Thoracic aorta (tissue), 2 donors: ENCODE measurements at places on chromosomes 6 and 20. TPM values are rescaled to one million over a fixed set of nuclear protein-coding genes. Genes with fewer than 3 reads are reported as not detected.

- H3K4me1 ChIP-seq, result peaks cover 10% of the 10 kb centered on the region
- peaks cover 25% of the 10 kb centered on the region for H3K36me3 ChIP-seq
- peak overlapping the region; percentile 91 for H3K27ac ChIP-seq
- peak overlapping the region; percentile 94 for H3K4me3 ChIP-seq
Measured at GRCh38 chr6:43628393-43629103, 516 bp downstream of the GTPBP2 start.

DNA sequence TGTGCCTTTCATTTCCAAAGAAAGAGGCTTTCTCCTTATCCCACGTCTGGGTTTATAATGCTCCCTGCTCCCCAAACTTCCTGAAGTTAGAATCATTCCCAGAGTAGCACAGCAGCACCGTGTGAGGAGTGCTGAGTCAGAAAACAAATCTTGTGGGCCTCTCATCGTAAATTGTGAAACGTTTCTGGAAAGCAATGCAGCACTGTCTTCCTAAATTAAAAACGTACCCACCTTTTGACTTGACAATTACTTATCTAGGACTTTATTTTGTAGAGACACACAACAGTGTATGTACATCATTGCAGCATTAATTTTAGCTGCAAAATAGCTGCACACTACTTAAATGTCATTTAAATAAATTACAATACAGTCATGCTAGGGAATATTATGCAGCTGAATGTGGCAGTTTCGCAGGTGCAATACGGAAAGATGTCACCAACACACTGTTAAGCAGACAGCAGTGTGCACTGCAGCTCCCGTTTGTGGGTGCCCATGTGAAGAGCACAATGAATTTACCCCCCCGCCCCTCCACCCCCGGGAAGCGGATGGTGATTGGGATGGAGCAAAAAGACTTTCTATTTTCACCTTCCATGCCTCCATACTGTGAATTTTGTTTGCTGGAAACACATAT, 30.8 kb downstream of the RRBP1 start:
- no peak overlapping the region for H3K27ac ChIP-seq
- H3K4me3 ChIP-seq, result no peak overlapping the region
- no peaks in the 10 kb centered on the region for H3K27me3 ChIP-seq
- no peaks in the 10 kb centered on the region for H3K36me3 ChIP-seq
- peaks cover 16% of the 10 kb centered on the region for H3K4me1 ChIP-seq
- no peak for DNase-seq

- H3K27me3 ChIP-seq, result no peaks in the 10 kb centered on the region
- no peak overlapping the region for H3K27ac ChIP-seq
- no peaks in the 10 kb centered on the region for H3K4me1 ChIP-seq
- no peak overlapping the region for H3K4me3 ChIP-seq
Measured at GRCh38 chr6:43954311-43955131, 172.7 kb downstream of the MRPL14 start.

DNA sequence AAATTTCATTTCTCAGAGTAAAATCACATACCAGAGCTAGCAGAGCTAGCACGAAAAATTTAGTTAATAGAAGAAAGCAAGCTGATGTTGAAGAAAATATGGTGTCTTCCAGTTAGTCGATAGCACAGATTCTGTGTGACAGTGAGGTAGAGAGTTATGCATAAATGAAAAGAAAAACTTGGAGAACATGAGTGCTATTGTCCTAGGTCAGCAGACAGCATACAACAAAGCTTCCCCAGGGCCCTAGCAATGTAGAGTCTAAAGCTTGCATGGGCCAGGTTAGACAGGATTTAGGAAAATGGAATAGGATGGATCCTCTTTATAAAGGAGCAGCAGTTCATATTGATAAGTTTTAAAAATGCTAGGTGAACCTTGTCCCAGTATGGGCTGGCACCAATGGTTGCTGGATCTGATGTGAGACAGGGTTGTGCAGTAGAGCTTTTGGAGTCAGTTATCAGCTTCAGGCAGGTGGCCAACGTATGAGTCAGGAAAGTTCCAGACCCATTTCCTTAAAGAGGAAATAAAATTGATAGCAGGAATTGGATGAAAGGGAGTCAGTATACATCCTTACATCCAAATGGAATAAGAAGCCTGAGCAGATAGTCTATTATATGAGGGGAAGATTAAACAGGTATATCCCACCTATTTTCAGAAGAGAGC, 277.2 kb downstream of the FRK start:
- no peak overlapping the region for H3K27ac ChIP-seq
- no peak overlapping the region for H3K4me3 ChIP-seq
- peaks cover 18% of the 10 kb centered on the region for H3K4me1 ChIP-seq
- H3K36me3 ChIP-seq, result no peaks in the 10 kb centered on the region
- DNase-seq, result peak; percentile 2

GRCh38 chr6:89792881-89793280, 26.7 kb downstream of the MDN1 start:
- H3K4me1 ChIP-seq, result no peaks in the 10 kb centered on the region
- no peak for DNase-seq
- H3K27ac ChIP-seq, result no peak overlapping the region

DNA sequence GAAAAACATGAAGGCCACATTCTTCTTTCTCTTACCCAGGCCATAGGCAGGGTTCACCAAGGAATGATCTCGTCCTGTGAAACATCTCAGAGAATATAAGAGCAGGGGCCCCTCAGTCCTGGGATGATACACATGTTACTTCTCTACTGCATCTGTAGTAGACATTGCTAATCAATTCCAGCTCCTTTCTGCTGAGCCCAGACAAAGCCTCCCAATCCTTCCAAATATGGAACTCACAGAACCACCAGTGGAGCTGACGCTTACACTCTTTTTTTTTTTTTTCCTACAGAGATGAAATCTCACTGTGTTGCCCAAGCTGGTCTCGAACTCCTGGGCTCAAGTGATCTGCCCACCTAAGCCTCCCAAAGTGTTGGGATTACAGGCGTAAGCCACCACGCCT, 9.1 kb downstream of the SNTA1 start:
- H3K27ac ChIP-seq, result peak overlapping the region; percentile 76
- no peak for DNase-seq
- peaks cover 54% of the 10 kb centered on the region for H3K4me1 ChIP-seq
- H3K36me3 ChIP-seq, result peaks cover 10% of the 10 kb centered on the region
- no peaks in the 10 kb centered on the region for H3K27me3 ChIP-seq

GRCh38 chr6:56076033-56076432, 171.3 kb downstream of the COL21A1 start:
- H3K27me3 ChIP-seq, result no peaks in the 10 kb centered on the region
- peaks cover 46% of the 10 kb centered on the region for H3K4me1 ChIP-seq
- no peaks in the 10 kb centered on the region for H3K36me3 ChIP-seq
- DNase-seq, result no peak
- H3K4me3 ChIP-seq, result no peak overlapping the region

DNA sequence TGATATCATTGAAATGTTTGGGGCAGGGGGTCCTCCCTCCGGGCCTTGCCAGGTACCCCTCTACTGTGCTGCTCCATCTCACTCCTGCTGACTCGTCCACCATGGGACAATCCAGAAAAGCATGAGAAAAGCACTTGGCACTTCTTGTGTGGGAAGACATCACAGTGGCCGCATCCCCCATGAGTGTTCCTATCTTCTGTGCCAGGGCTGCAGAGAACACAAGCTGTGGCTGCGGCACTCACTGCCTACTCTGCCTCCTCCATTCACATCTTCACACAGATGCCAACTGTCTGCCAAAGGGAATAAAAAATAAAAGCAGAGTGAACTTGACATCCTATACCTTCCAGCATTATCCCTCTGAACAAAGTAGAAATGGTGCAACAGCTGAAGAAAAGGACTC, 117.4 kb upstream of the PROKR2 start:
- DNase-seq, result no peak
- no peak overlapping the region for H3K4me3 ChIP-seq
- no peaks in the 10 kb centered on the region for H3K4me1 ChIP-seq

DNA sequence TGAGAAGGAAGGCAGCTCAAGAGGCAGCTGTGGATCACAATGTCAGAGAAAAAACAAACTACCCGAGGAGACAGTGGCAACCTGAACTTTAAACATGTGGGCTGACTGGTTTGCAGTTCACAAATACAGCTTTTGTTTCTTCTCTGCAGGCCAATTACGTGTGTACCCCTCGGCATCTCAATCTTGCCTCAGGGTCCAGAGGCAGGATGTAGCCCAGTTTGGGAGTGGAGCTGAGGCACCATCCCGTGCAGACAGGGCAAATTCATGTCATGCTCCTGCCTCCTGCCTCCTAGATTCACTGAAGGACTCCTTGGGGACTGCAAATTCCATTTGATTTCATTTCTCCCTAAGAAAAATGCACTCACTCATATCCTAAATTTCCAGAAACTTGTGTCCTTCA, 94.2 kb upstream of the KCNK16 start:
- H3K27ac ChIP-seq, result no peak overlapping the region
- no peaks in the 10 kb centered on the region for H3K36me3 ChIP-seq
- no peaks in the 10 kb centered on the region for H3K27me3 ChIP-seq
- no peak overlapping the region for H3K4me3 ChIP-seq
- peaks cover 23% of the 10 kb centered on the region for H3K4me1 ChIP-seq

GRCh38 chr6:38982470-38982869, 66.1 kb upstream of the GLP1R start:
- no peaks in the 10 kb centered on the region for H3K4me1 ChIP-seq
- H3K27ac ChIP-seq, result no peak overlapping the region
- H3K4me3 ChIP-seq, result no peak overlapping the region
- DNase-seq, result no peak
- no peaks in the 10 kb centered on the region for H3K36me3 ChIP-seq

DNA sequence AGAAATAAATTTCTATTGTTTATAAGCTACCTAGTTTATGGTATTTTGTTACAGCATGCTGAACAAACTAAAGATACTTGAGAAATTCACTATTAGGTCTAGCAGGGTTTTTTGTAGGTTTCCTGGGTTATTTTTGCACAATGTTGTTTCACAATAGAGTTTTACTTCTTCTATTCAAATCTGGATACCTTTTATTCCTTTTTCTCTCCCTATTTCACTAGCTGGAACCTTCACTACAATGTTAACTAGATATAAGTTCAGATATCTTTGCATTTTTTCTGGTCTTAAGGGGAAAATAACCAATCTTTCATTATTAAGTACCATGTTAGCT, 237.7 kb upstream of the CITED2 start:
- H3K27ac ChIP-seq, result no peak overlapping the region
- H3K27me3 ChIP-seq, result no peaks in the 10 kb centered on the region
- H3K36me3 ChIP-seq, result no peaks in the 10 kb centered on the region
- DNase-seq, result no peak
- no peak overlapping the region for H3K4me3 ChIP-seq

- no peak overlapping the region for H3K4me3 ChIP-seq
- no peaks in the 10 kb centered on the region for H3K36me3 ChIP-seq
- DNase-seq, result no peak
- no peaks in the 10 kb centered on the region for H3K4me1 ChIP-seq
Measured at GRCh38 chr6:39602601-39603519, 122.3 kb downstream of the KIF6 start.

- DNase-seq, result no peak
- no peaks in the 10 kb centered on the region for H3K36me3 ChIP-seq
- H3K27me3 ChIP-seq, result no peaks in the 10 kb centered on the region
- H3K4me1 ChIP-seq, result peaks cover 6% of the 10 kb centered on the region
- H3K4me3 ChIP-seq, result no peak overlapping the region
- no peak overlapping the region for H3K27ac ChIP-seq
Measured at GRCh38 chr6:167481307-167481926, 156.5 kb downstream of the TTLL2 start.

Gene PIM1
- 53.6 TPM for total RNA-seq

Gene ETV7
- 5.4 TPM for total RNA-seq

Gene KDM1B
- total RNA-seq, result 10.3 TPM

Gene GPR63
- 3.4 TPM for total RNA-seq

Gene SPATA25
- total RNA-seq, result 16.7 TPM

Gene NRN1
- total RNA-seq, result 7.5 TPM
